ENCODE measurements at places on chromosomes 11 and 22.

GRCh38 chr22:26906464-26906863 lies 249.1 kb downstream of the MIAT start:
- DNase-seq = no peak

- no peak for DNase-seq
Observed at GRCh38 chr11:11293798-11294550, 59.1 kb downstream of the CSNK2A3 start.

DNA sequence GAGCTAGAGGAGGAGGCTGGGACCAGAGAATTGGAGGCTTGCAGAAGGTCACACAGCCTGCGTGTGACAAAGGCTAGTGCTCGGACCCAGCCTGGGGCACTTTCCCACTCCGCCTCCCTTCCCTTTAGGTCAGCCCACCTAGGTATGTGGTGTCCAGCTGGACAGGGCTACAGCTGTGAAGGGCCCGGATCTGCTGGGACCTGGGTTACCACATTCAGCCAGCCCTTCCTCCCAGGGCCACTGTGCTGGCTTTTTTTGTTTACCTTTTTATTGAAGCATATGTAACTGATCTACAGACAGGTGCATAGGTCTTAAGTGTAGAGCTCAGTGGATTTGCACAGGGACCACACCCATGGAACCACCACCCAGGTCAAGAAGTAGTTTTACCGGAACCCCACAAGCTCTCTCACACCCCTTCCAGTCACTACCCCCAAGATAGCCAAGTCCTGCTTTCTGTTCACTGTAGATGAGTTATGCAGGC lies 8.7 kb downstream of the CAPN5 start:
- no peak for DNase-seq

GRCh38 chr11:123381817-123382554 lies 48.1 kb upstream of the GRAMD1B start:
- no peak for DNase-seq

GRCh38 chr22:42797011-42797410 lies 60.1 kb downstream of the ARFGAP3 start:
- DNase-seq = no peak

DNA sequence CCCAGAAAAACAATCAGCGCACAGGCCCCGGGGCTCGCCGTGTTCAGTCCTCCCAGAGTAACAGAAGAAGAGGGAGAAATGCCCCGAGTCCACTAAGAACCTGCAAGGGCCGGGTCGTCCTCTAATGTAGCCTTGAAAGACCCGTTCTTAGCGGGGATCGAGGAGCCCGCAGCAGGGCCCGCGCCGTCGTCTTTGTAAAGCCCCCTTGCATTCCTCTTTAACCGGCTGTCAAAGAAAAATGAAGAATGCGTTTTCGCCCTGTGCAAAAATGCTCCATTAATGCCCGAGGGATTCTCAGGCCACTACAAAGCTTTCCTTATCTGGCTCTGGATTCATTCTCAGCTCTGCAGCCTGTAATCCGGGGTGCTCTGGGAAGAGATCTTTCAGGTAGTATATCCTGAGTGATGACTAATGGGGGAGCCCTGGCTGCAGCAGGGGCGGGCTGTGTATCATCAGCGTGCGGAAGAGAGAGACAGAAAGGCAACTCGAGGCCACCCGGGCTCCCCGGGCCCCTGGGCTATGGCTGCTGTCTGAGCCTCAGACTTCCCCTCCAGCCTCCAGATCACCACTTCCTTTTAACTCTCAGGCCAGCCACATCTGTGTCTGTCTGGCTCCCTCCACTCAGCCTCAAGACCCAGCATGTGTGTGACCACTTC lies 78.2 kb downstream of the FBLN1 start:
- DNase-seq = no peak

DNA sequence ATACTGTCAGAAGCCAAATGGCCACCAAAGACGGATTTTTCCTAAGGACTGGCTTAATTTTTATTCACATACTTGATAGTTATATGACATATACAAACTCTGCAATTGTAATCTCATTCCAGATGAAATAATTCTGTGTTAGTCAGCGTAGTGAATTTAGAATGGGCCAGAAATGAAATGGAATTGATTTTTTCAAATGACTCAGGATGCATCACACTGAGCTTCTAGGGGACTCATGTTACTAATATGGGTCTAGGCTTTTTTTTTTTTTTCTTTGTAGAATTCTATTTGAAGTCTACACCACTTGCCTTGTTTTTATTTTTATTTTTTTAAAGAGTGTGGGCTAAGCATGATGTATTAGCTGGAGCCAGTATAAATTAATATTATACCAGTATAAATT lies 62.7 kb downstream of the SPECC1L start:
- peak; percentile 40 for DNase-seq
